ENCODE measurements at places on chromosomes 4 and X. TPM values are rescaled to one million over a fixed set of nuclear protein-coding genes. Genes with fewer than 3 reads are reported as not detected.

The S100P gene
- 267 TPM for total RNA-seq

The PLP2 gene
- total RNA-seq, result 14.7 TPM

The ETFDH gene
- total RNA-seq, result 25.2 TPM

The USP17L5 gene
- not detected for total RNA-seq

The MTNR1A gene
- total RNA-seq, result not detected

Data from tracheal epithelial cell (primary cell).